ENCODE measurements at places on chromosomes 7 and 10. TPM values are rescaled to one million over a fixed set of nuclear protein-coding genes. Genes with fewer than 3 reads are reported as not detected.

Gene BTAF1
- total RNA-seq, result 73.4 TPM

GRCh38 chr10:92990615-92991014, 70.0 kb upstream of the CYP26C1 start:
- peaks cover 31% of the 10 kb centered on the region for H3K4me1 ChIP-seq
- H3K27ac ChIP-seq, result peak overlapping the region; percentile 68
- peak; percentile 57 for DNase-seq
- no peak overlapping the region for H3K4me3 ChIP-seq

GRCh38 chr10:125209591-125210355, 49.4 kb upstream of the CTBP2 start:
- H3K4me3 ChIP-seq, result no peak overlapping the region
- DNase-seq, result no peak
- no peaks in the 10 kb centered on the region for H3K36me3 ChIP-seq
- H3K27ac ChIP-seq, result no peak overlapping the region
- H3K27me3 ChIP-seq, result peaks cover 2% of the 10 kb centered on the region

- DNase-seq, result no peak
- H3K27ac ChIP-seq, result no peak overlapping the region
- no peaks in the 10 kb centered on the region for H3K4me1 ChIP-seq
- H3K27me3 ChIP-seq, result peaks cover 9% of the 10 kb centered on the region
Observed at GRCh38 chr7:96614154-96614867, 95.3 kb downstream of the SEM1 start.

Data from activated CD8-positive, alpha-beta T cell treated with anti-CD3 and anti-CD28 coated beads for 36 hours (primary cell).